ENCODE measurements at places on chromosomes 12 and 14.

DNA sequence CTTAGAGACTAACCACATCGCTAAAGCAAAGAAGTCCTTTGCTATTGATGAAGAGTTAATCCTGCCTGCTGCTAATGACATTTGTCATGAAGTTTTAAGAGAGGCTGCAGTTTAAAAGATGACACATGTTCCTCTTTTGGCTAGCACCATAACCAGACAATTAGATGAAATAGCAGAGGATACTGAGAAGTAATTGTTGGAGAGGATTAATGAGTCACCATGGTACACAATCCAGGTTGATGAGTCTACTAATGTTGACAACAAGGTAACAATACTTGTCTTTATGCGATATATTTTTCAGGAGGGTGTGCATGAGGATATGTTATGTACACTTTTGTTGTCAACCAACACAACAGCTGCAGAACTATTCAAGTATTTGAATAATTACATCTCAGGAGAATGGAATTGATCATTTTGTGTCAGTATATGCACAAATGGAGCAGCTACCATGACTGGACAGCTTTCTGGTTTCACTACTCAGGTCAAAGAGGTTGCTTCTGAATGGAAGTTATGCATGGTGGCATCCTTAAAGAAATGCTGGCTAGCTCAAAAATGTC lies 56.7 kb downstream of the LRRIQ1 start:
- DNase-seq = no peak

DNA sequence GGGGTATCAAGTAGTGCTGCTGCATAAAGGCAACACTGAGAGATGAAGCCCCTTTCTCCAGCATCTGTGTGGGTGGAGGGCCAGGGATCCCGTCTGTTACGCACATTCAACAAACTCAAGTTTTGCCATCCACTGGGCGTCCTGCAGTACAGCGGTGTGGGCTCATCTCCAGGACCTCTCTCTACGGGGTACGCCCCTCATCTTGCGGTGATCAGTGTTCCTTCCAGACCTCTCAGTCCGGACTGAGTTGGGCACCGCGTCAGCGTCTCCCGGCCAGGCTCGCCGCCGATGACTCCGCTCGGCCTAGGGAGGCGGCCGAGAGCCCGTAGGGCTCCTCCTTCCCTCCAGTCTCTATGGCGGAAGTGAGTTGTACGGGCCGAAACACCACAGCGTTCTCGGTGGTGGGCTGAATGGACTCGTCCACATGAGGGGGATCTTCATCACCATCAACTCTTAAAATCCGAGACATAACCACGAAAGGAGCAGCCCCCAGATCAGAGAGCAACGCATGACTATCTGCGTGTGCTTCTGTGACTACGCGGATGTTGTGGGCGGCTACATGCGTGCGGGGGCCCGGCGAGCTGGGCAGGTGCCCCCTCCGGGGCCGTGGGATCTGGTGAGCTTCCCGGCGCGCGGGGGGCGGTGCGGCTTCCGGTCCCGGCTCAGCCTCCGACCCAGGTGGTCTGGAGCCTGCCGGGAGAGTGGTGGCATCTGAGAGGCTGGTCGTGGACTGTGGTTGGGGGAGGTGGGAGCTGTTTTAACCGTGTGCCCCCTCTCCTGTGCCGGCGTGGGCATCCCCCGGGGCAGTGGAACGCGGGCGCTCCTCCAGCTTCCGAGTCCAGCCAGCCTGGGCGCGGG lies at the start of gene ATG101:
ATG101 (plus strand) TSS at position 652 of the 858 bp plus-strand sequence. CDS start 3,673 bp downstream, outside the sequence.
- peak; percentile 91 for DNase-seq

- DNase-seq = peak; percentile 79
Measured at GRCh38 chr12:118061011-118061872, at the start of gene WSB2. Gene WSB2, minus strand, starts transcription at chr12:118061179. Its CDS starts 131 bp downstream, at chr12:118061048.

- no peak for DNase-seq
Measured at GRCh38 chr12:47604221-47604873, 101.5 kb downstream of the RPAP3 start.

DNA sequence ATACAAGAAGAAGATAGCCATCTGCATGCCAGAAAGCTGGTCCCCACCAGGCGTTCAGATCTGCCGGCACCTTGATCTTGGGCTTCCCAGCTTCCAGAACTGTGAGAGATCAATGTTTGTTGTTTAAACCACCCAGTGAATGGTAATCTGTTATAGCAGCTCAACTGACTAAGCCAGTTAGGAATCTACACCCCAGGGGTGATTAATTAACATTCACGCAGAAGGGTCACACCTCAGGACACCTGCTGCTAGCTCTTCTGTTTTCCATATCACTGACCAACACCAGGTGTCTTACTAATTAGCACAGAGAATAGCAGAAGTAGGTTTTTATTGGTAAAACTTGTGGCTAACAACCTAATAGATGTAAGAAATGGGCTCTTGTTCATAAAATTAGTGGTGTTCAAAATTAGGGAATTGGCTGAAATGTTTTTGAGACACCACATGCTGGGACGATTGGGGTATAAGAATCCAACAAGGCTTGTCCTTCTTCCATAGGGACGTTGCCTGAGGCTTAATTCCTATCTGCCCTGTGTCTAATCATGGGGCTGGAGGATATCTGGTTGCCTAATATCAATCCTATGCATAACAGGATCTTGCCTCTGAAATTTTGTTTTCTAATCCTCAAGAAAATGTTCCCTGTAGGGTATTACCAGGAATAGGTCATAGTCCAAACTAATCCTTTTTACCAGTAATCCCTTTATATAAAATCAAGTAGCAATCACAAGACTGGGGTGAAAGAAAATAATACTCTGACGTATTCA lies 42.0 kb upstream of the CHST11 start:
- no peak for DNase-seq

DNA sequence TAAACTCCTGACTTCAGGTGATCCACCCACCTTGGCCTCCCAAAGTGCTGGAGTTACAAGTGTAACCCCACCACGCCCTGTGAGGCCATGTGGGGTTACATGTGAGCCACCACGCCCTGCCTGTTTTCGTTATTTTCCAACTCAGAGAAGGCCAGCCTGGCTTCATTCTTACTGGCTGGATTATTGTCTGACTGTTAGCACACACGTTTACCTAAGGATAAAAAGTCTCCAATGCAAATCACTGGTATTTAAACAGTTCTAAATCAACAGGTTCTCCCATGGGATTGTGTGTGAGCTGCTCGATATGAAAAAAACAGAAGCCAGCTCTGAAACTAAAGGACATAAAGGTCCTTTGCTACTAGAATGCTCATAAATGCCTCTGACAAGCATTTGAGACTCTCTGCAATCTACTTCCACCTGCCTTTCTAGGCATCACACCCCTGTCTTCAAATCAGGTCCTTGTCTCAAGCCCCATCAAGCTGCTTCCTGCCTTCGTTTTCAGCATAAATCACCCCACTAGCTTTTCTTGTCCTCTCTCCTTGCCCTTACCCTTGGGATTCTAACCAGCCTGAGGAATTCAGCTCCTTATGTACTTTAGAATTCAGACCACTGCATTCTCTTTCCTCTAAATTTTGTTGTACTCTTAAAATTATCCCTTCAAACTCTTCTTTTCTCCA lies 265.0 kb downstream of the DUSP6 start:
- DNase-seq = no peak
